ENCODE measurements at places on chromosomes 4 and X.

DNA sequence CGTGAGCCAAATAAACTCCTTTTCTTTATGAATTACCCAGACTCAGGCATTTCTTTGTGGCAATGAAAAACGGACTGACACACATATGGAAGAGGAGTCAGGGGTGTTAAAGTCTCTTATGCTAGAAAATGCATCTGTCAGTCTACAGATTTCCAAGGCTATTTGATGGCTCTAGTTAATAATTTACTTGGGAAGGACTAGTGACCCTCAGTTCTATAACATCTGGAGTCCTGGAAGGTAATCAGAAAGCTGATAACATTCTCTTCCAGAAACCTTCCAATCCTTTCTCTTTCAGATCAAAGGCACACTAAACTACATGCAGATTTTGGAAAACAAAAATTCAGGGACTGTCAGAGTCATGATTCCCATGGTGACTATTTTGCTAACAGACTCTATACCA is 142.0 kb upstream of the TEX13D start:
- H3K36me3 ChIP-seq, result no peaks in the 10 kb centered on the region
- H3K4me1 ChIP-seq, result no peaks in the 10 kb centered on the region
- DNase-seq, result no peak
- no peaks in the 10 kb centered on the region for H3K27me3 ChIP-seq
- H3K27ac ChIP-seq, result no peak overlapping the region
- no peak overlapping the region for H3K4me3 ChIP-seq

DNA sequence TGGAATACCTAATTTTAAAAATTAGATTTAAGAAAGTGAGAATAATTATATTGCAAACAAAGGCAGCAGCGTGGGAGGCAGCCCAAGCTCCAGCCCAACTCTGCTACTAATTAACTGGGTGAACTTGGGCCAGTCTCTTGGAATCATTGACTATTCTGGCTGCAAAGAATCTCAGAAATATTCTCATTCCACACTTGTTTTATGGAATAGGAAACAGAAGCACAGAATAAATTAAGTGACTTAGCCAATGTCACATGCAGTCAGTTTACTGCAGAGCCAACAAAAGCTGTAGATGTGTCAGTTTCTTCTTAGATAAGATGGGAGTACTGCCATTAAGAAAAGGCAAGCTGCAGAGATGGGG is 132.6 kb upstream of the FAM9B start:
- H3K4me1 ChIP-seq, result peaks cover 2% of the 10 kb centered on the region
- no peaks in the 10 kb centered on the region for H3K27me3 ChIP-seq
- no peaks in the 10 kb centered on the region for H3K36me3 ChIP-seq
- H3K4me3 ChIP-seq, result no peak overlapping the region
- DNase-seq, result no peak
- H3K27ac ChIP-seq, result peak overlapping the region; percentile 85

- no peak for DNase-seq
- H3K4me1 ChIP-seq, result no peaks in the 10 kb centered on the region
- H3K27me3 ChIP-seq, result no peaks in the 10 kb centered on the region
- no peaks in the 10 kb centered on the region for H3K36me3 ChIP-seq
Observed at GRCh38 chrX:148713981-148714380, 213.6 kb downstream of the AFF2 start.

DNA sequence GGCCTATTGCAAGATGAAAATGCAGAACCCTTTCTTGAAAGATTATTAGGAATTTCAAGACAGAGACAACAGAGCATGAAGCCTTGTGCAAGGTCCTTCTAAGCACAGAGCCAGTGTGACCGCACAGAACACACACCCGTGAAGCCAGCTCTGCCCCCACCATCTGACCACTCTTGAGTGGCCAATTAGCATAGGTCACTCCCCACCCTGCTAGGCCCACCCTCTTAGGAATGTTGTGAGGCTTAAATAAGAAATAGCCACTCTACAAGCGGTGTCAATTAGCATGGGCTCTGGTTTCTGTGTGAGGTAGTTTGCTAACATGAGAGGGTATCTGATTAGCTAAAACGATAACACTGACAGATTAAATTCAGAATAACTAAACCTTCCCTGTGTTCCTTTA is 152.9 kb downstream of the PTTG2 start:
- no peaks in the 10 kb centered on the region for H3K27me3 ChIP-seq
- peaks cover 10% of the 10 kb centered on the region for H3K36me3 ChIP-seq
- peaks cover 3% of the 10 kb centered on the region for H3K4me1 ChIP-seq
- H3K27ac ChIP-seq, result no peak overlapping the region

- peak; percentile 74 for DNase-seq
- H3K27me3 ChIP-seq, result no peaks in the 10 kb centered on the region
- no peak overlapping the region for H3K4me3 ChIP-seq
Observed at GRCh38 chr4:16034010-16034748, 49.6 kb downstream of the PROM1 start.

GRCh38 chr4:184322328-184323025 is 104.8 kb upstream of the ENPP6 start:
- H3K36me3 ChIP-seq, result no peaks in the 10 kb centered on the region
- no peak overlapping the region for H3K4me3 ChIP-seq
- no peaks in the 10 kb centered on the region for H3K27me3 ChIP-seq
- H3K4me1 ChIP-seq, result peaks cover 2% of the 10 kb centered on the region
- no peak overlapping the region for H3K27ac ChIP-seq
- DNase-seq, result no peak

DNA sequence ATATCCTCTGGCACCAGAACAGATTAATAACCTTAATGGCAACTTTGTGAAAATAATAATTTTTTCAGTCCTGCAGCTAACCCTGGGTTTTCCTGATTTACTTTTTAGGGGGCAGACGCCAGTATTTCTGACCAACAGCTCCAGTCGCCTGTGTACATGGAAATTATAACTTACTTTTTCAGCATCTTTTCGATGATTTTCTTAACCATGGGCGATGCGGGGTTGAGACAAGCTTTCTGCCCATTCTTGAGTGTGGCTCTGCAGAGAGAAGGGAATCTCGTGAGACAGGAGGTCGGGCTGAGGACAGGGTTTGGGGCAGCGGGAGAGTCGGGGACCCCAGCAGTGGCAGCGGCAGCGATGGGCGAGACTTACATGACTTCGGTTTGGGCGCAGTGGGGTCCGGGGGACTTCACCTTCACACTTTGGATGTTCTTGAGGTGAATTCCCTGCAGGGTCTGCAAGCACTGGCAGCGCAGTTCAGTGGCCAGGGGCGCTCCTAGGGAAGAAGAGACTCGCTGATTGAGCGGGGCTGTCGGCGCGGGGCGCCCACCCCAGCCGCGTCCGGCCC is 484 bp downstream of the CXCL2 start:
- H3K4me3 ChIP-seq, result peak overlapping the region; percentile 57
- peaks cover 5% of the 10 kb centered on the region for H3K4me1 ChIP-seq
- no peaks in the 10 kb centered on the region for H3K36me3 ChIP-seq
- peak; percentile 62 for DNase-seq

GRCh38 chr4:11376146-11376545 is 52.5 kb downstream of the HS3ST1 start:
- no peaks in the 10 kb centered on the region for H3K27me3 ChIP-seq
- no peak for DNase-seq
- H3K4me1 ChIP-seq, result no peaks in the 10 kb centered on the region
- no peaks in the 10 kb centered on the region for H3K36me3 ChIP-seq
- no peak overlapping the region for H3K4me3 ChIP-seq
- H3K27ac ChIP-seq, result no peak overlapping the region

Measured in mesenchymal stem cell (in vitro differentiated cells and primary cell).